Head of caudate nucleus (tissue), 42 donors: ENCODE measurements at places on chromosomes 16 and 17.

DNA sequence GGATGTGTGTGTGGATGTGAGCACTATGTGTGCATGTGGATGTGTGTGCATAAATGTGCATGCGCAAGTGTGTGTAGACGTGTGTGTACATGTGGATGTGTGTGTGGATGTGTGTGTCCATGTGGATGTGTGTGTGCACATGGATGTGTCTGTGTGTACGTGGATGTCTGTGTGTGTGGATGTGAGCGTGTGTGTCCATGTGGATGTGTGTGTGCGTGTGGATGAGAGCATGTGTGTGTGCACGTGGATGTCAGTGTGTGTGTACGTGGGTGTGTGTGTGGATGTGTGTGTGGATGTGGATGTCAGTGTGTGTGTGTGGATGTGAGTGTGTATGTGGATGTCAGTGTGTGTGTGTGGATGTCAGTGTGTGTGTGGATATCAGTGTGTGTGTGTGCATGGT, 63.6 kb upstream of the DOC2B start:
- DNase-seq: no peak

DNA sequence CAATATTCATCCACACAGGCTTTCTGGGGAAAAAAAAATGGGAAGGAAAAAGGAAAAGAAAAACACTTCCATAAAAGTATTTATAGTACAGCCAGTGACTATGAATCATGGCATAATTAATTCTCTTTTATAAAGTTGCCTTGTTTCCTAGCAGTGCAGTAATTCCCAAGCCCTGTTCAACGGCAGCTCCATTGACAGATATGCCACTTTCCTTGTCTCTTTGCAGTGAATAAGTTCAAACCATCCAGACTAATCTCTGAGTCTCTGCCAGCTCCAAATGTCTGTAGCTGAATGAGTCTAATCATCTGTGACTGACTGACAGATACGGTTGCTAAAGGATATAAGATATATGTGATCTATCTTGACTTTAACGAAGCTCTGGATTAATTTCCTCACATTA, 52.9 kb upstream of the KCNJ16 start:
- no peak for DNase-seq

DNA sequence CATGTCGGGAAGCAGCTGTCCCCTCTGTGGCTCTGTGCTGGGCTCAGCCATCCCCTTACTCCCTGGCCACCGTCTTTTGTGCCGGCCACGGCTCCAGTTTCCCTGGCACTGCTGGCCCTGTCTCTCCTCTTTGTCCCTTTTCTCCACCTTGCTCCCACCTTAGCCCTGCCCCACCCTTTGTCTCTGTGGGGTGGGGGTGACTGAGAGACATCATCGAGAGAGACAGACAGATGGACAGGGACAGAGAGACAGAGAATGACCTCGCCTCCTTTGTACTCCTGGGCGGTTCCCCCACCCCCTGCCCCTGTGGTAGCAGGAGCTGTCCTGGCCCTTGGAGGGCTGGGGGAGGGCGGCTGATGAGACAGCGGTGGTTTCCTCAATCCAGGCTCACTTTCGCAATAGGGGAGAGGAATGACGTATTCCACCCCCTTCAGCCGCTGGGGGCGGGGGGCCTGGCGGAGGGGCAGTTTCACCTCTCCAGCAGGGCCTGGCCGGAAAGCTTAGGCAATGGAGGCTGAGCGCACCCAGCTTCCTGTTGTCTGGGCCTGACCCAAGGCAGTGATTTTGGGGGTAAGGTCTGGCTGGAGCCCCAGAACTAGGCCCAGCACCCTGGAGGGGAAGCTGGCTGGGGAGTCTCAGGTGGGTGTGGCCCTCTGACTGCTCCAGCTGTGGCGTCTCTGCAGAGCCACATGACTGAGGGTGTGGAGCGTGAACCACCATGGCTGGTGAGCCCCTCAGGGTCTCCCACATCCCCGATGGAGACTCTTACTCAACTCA, 7.3 kb downstream of the FMNL1 start:
- peak; percentile 69 for DNase-seq

- no peak for DNase-seq
Measured at GRCh38 chr17:66443606-66444005, 141.2 kb downstream of the PRKCA start.
